ENCODE measurements at places on chromosomes 2 and 18.

- DNase-seq: no peak
These were observed 352.1 kb downstream of the RND3 start for GRCh38 chr2:150135223-150135883.

DNA sequence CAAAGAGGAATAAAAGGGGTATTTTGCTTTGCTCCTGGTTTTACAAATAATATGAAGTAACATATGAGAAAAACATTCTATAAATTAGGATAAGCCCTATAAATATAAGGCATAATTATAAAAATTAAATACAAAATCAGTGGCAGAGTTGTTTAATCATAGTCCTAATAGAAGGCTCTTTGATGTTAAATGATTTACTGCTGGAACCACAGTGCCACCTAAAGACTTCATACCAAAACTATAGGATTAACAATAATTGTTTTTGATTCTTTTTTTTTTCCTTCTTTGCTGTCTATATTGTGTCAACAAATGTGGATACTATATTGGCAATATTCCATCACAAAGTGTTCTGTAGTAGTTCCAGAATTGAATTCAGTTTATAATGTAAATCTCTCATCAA, 837.7 kb upstream of the SLC39A10 start:
- DNase-seq: no peak

DNA sequence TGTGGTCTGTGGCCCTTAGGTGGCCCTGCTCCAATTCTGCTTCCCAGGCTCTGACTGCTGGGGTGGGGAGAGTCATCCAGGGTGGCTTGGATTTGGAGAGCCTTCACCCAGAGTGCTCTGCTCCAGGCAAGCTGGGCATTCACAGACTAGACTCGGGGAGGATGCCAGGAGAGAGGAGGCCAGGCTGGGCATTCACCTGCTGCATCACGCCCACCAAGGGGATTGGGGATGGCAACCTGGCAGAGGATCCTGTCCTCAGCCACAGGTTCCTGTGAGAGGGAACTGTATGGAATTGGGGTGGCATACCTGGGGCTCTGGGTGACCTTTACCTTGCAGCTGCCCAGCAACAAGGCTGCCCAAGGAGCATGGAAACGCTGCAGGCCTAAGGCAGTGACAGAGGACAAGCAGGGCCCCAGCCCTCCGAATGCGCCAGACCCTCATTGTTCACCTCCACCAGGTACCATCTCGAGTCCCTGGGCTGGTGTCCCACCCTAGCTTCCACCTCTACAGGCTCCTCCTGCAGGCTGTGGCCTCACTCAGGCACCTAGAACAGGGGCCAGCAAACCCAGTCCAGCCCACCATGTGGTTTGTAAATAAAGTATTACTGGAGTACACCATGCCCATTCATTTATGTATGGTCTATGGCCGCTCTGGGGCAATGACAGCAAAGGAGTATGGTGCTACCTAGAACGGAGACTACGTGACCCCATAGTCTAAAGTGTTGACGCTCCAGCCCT, 255.3 kb upstream of the RAB6C start:
- no peak for DNase-seq

DNA sequence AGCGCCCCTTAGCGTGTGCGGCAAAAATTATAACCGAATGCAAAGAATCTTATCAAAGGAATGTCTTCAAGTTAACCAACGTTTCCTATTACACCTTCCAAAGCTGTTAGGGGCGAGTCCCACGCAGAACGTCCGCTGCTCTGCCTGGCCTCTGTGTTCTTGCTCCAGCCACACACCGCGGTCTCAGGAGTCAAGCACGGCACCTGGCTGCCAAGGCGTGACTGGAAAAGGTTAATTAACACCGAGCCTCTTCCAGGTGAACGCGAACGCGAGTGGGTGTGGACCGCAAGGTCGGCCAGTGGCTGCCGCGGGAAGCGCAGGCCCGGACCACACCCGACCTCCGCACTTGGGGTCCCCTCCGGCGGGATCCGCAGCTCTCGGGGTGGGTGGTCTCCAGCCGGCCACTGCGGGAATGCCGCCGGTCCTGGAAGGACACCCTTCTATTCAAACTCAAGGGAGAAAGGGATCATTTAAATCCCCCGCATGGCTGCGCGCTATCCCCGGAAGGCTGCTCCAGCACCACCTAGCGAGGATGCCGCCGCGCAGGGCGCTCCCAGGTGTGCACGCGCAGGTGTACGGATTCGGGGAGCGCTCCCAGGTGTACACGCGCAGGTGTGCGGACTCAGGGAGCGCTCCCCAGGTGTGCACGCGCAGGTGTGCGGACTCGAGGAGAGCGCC, 830 bp downstream of the CYB5A start:
- no peak for DNase-seq

GRCh38 chr18:21342372-21342771, 100.3 kb downstream of the GREB1L start:
- no peak for DNase-seq
